COLO829 (cell line): ENCODE measurements at places on chromosomes 7 and 10.

- no peak for DNase-seq
These were observed at the start of gene SLC26A4 for GRCh38 chr7:107660381-107661080. TSS of gene SLC26A4 (plus strand) at chr7:107660828. CDS start at chr7:107661642, 814 bp downstream.

- DNase-seq, result no peak
These were observed 11.3 kb upstream of the STMP1 start for GRCh38 chr7:135650831-135651573.

GRCh38 chr10:11631890-11632587 lies 20.6 kb upstream of the USP6NL start:
- DNase-seq, result no peak

GRCh38 chr7:14432924-14433323 lies 443.5 kb upstream of the ETV1 start:
- DNase-seq, result no peak

DNA sequence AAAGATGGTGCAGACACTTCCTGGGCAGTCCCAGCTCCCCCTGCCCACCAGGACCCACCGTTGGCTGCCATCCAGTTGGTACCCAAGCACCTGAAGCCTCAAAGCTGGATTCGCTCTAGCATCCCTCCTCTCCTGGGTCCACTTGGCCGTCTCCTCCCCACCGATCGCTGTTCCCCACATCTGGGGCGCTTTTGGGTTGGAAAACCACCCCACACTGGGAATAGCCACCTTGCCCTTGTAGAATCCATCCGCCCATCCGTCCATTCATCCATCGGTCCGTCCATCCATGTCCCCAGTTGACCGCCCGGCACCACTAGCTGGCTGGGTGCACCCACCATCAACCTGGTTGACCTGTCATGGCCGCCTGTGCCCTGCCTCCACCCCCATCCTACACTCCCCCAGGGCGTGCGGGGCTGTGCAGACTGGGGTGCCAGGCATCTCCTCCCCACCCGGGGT lies 14.5 kb upstream of the LIMK1 start:
- DNase-seq, result no peak

DNA sequence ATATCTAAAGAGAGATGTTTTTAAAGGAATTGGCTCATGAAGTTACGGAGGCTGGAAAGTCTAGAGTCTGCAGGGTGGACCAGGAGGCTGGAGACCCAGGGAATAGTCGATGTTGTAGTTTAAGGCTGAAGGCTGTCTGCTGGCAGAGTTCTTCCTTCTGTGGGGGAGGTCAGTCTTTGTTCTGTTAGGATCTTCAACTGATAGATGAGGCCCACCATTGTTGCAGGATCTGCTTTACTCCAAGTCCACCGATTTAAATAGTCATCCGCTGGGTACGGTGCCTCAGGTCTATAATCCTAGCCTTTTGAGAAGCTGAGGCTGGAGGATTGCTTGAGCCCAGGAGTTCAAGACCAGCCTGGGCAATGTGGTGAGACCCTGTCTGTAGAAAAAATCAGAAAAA lies 50.0 kb downstream of the LMTK2 start:
- no peak for DNase-seq

GRCh38 chr7:68980011-68980410 lies 618.3 kb upstream of the AUTS2 start:
- DNase-seq, result no peak

GRCh38 chr10:84499846-84500245 lies 171.5 kb downstream of the CCSER2 start:
- DNase-seq, result no peak

GRCh38 chr10:42783181-42783549 lies 570 bp downstream of the BMS1 start:
- DNase-seq, result no peak

DNA sequence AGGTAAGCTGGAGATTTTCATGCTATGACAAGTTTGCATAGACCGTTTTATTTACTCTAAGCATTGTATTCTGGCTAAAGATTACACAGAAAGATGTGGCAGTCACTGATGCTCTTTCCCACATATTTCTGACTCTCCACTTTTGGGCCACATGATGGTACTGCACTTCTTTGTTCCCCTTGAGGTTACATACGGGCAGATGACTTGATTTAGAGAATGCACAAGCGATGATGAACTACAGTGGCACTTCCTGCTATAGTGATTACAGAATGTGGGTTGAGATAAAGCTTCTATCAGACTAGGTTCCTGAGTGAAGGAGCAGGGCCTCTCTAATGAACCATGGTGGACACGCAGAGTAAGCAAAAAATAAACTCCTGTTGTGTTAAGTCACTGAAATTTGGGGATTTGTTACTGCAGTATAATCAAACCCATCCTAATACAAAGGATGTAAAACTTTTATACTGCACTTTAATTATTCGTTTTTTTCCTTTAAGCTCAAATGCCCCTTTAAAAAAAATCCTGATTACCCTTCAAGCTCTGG lies 177.9 kb downstream of the TAX1BP1 start:
- DNase-seq, result no peak

GRCh38 chr7:100489824-100490223 lies 6.1 kb downstream of the NYAP1 start:
- peak; percentile 69 for DNase-seq

DNA sequence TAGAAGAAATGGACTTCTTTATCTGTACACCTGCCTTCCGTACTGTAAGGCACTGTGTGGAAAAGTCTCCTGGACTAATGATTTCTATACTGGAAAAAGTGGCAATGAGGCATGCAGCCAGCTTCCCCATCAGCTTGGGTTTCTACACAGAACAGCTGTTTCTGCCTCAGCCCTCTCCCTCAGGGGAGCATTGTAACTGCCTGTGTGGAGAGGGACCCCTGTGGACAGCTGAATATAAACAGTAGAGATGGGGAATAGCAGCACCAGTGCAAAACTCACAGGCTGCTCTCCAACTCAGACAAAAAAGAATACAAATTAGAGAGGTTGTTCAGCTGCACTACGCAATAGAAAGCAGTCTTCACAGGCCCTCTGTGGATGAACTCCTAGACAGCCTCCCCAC lies 451.3 kb upstream of the MBL2 start:
- DNase-seq, result no peak

- DNase-seq, result peak; percentile 25
These were observed 635 bp downstream of the ZNF12 start for GRCh38 chr7:6705959-6706665.

DNA sequence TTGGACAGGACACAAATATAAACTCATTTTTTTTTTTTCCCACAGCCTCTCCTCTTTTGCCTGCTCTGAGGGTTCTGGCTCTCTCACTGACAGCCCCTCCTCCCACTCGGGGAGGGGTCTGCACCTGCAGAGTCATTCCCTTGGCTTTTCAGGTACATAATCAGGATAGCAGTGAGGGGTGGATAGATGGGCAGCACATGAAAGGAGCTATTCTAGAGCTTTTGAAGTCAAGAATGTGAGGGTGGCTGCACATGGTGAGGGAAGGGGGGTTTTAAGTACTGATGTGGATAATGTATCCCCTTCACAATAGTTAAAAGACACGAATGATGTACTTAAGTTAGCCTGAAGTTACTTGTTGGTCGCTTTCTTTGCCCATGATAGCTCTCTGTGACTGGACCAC lies 76.2 kb downstream of the CFAP58 start:
- DNase-seq, result no peak

GRCh38 chr10:51389415-51390321 lies 309.7 kb downstream of the CSTF2T start:
- no peak for DNase-seq
